Thoracic aorta (tissue), 2 donors: ENCODE measurements at places on chromosomes 3 and 15.

- peak overlapping the region; percentile 68 for H3K4me3 ChIP-seq
- DNase-seq, result no peak
- H3K4me1 ChIP-seq, result peaks cover 13% of the 10 kb centered on the region
- H3K36me3 ChIP-seq, result no peaks in the 10 kb centered on the region
- H3K27ac ChIP-seq, result no peak overlapping the region
- peaks cover 43% of the 10 kb centered on the region for H3K27me3 ChIP-seq
These were observed 11.0 kb downstream of the ISL2 start for GRCh38 chr15:76347482-76348055.

DNA sequence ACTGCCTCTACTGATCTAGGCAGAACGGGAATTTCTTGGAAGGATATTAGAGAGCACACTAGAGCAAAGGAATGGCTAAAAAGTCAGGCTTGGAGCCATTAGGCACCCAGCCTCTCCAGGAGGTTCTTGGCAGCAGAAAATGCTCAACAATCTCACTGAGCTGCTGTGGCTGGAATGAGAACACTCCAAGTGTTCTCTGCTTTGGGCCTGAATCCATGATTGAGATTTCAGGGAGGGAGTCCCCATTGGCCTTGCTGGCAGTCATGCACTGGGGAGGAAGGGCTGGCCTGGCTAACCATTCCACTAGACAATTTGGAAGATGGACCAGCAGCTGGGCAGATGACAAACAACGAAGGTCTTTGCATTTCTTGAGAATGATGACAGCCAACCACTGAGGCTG is 362.6 kb downstream of the SHQ1 start:
- H3K4me1 ChIP-seq, result peaks cover 40% of the 10 kb centered on the region
- no peaks in the 10 kb centered on the region for H3K27me3 ChIP-seq
- no peaks in the 10 kb centered on the region for H3K36me3 ChIP-seq

GRCh38 chr3:58043933-58044332 is 35.7 kb downstream of the FLNB start:
- peak overlapping the region; percentile 40 for H3K27ac ChIP-seq
- H3K4me3 ChIP-seq, result no peak overlapping the region
- H3K36me3 ChIP-seq, result no peaks in the 10 kb centered on the region
- DNase-seq, result no peak
- H3K4me1 ChIP-seq, result peaks cover 47% of the 10 kb centered on the region

- peaks cover 31% of the 10 kb centered on the region for H3K4me1 ChIP-seq
- no peaks in the 10 kb centered on the region for H3K36me3 ChIP-seq
- DNase-seq, result no peak
These were observed 6.2 kb downstream of the ETV5 start for GRCh38 chr3:186102687-186103086.

DNA sequence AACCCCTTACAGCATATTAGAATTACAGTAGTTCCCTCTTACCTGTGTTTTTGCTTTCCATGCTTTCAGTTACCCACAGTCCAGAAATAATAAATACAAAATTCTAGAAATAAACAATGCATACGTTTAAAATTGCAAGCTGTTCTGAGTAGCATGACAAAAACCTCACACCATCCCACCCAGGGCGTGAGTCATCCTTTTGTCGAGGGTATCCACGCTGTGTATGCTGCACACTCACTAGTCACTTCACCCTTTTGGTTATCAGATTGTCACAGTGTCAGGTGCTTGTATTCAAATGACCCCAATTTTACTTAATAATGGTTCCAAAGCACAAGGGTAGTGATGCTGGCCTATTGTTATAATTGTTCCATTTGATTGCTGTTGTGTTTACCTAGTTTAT is 72.5 kb upstream of the P3H2 start:
- H3K4me1 ChIP-seq, result no peaks in the 10 kb centered on the region
- no peak for DNase-seq
- no peak overlapping the region for H3K27ac ChIP-seq
- H3K36me3 ChIP-seq, result no peaks in the 10 kb centered on the region
- no peak overlapping the region for H3K4me3 ChIP-seq

DNA sequence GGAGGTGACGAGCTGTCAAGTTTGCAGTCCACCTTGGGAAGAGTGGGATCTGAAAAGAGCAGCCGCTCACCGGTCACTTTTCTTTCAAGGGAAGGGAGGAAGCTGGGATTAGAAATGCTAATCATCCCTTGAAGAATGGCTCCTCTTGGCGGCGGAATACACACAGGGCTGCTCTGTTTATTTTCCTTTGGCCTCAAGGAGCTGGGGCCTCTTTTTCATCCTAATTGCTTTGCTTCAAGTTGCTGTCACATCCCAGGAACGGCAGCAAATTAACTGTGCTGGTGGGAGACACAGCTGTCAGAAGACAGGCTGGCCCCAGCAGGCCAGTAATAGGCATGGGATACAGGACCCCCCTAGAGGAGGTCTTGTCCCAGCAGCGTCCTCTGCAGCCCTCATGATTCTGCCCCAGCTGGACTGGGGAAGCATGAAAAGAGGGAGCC is 6.7 kb downstream of the KBTBD13 start:
- no peak for DNase-seq
- H3K27me3 ChIP-seq, result no peaks in the 10 kb centered on the region
- peaks cover 97% of the 10 kb centered on the region for H3K4me1 ChIP-seq
- no peak overlapping the region for H3K4me3 ChIP-seq

GRCh38 chr15:101038327-101039003 is 119.3 kb downstream of the LRRK1 start:
- H3K27ac ChIP-seq, result no peak overlapping the region
- H3K4me1 ChIP-seq, result peaks cover 7% of the 10 kb centered on the region
- no peak overlapping the region for H3K4me3 ChIP-seq
- no peaks in the 10 kb centered on the region for H3K27me3 ChIP-seq

DNA sequence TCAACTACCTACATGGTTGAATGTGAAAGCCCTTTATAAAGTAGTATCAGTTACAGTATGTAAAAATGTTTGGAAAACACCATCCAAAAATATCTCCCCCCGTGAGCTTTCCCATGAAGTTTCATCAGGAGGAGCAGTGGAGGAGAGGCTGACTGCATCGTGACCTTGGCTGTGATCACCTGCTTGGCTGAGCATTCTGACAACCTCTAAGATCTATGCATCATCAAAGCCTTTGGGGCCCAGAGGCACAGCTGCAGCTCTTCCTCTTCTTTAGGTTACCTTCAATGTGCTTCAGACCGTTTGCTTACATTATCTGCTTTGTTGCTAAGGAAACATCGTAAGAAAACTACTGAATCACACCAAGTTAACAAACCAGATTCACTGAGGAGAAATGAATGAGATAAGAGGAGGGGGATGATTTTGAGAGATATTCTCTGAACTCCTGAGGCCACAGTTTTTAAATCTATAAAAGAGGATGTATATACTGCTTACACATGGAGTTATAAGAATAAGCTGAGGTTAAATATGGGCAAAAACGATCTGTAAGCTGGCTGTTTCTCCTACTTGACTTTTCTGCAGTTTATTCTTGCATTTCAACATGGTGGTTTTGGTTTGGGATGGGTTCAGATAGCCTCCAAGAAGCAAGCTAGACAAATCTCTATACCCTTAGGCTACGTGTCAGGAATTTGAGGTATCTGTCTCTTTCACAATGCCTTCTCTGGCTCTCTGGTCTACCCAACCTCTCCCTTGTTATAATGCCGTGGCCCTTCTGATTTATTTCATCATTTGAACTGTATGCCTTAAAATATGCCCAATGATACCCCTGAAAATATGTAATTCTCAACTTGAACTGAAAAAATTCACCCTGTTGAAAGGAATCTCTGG is 4.0 kb downstream of the GCSAM start:
- no peak overlapping the region for H3K27ac ChIP-seq
- no peaks in the 10 kb centered on the region for H3K36me3 ChIP-seq
- H3K4me3 ChIP-seq, result no peak overlapping the region
- no peaks in the 10 kb centered on the region for H3K4me1 ChIP-seq
- H3K27me3 ChIP-seq, result no peaks in the 10 kb centered on the region

- DNase-seq, result no peak
- no peak overlapping the region for H3K27ac ChIP-seq
- H3K4me1 ChIP-seq, result no peaks in the 10 kb centered on the region
These were observed 955.0 kb upstream of the ALCAM start for GRCh38 chr3:104411757-104412156.

DNA sequence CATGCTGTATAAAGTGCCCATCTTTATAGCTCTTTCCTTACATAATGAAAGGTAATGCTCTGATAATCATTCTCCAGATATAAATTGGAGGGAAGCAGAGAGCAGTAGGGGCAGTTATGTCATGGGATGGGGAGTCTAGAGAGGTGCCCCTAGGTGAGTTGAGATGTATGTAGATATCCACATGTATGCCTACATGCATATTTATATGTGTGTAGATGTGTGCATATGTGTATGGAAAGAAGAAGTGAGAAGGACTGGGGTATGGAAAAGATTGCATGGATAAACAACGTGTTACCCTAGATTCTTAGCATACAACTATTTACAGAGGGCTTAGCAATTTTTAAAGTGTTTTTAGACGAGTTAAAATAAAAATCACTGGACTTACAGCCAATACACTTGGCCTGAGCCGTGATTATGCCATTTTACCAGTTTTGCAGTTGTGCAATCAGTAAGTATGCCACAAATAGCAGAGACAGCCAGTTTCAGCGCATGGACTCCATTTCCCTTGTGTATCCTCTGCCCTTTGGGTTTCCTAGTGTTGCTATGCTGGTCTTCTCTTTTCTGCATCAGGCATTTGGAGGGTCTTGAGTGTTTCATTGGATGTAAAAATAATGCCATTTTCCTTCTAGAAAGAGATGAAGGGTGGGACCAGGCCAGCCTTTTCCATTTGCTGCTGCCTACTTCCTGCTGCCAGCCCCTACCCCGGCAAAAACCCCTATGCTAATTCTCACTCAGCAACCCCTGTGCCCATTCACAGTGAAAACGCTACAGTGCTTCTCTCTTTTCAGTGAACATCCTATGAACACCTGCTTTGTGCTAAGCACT is 199.4 kb upstream of the NR2E3 start:
- H3K4me1 ChIP-seq, result peaks cover 11% of the 10 kb centered on the region
- H3K4me3 ChIP-seq, result no peak overlapping the region
- no peak for DNase-seq
- no peaks in the 10 kb centered on the region for H3K27me3 ChIP-seq

DNA sequence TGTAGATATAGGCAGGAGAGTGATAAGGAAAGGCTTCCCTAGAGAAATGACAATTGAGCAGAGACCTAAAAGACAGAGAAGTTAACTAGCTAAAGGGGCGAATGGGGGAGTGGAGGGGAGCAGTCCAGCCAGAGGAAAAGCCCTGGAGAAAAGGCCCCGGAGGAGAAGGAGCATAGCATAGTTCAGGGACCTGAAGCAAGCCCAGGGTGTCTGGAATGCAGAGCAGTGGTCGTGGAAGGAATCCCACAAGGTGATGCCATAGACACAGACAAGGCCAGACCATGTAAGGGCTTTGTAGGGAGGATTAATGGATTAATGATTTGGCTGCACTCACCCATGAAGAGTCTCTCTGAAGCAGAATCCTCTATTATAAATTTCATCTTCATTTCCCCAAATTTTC is 45.8 kb upstream of the LRRN1 start:
- no peaks in the 10 kb centered on the region for H3K27me3 ChIP-seq
- H3K36me3 ChIP-seq, result no peaks in the 10 kb centered on the region
- no peak overlapping the region for H3K27ac ChIP-seq

DNA sequence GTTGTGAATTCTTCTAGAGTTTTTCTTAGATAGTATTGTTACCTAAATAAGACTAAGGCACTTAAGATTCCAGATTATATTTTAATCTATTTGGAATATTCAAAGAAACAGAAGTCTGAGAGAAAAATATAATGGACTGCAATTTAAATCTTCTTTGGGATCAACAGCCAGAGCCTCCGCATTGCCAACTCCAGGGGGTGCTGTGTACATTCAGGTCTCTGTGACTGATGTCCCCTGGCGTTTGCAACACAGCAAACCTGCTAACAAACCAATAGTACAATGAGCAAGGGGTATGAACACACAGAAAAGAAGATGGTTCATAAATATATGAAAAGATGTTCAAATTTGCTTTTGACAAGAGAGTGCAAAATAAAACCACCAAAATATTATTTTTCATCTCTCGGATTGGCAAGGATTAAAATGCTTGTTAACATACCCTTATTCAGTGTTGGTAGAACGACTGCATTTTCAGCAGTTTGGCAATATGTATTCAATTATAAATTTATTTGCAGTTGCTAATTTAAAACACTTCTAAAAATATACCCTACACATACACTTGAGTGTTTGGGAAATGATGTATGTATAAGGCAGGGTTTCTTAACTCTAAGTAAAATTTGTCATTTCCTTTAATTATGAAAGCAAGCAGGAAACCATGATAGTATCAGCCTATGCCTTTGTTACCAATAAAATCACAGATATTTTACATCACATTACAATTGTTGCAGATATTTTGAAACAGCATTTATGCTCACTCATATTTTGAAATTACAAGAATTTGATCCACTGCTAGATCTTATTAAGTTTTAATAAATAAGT is 16.1 kb upstream of the TM4SF1 start:
- H3K36me3 ChIP-seq, result no peaks in the 10 kb centered on the region
- H3K27me3 ChIP-seq, result no peaks in the 10 kb centered on the region
- H3K4me3 ChIP-seq, result no peak overlapping the region
- H3K27ac ChIP-seq, result no peak overlapping the region
- H3K4me1 ChIP-seq, result peaks cover 32% of the 10 kb centered on the region
